ENCODE measurements at places on chromosomes 13 and 19. TPM values are rescaled to one million over a fixed set of nuclear protein-coding genes. Genes with fewer than 3 reads are reported as not detected.

GRCh38 chr13:77975358-77976042 is 56.9 kb upstream of the EDNRB start:
- DNase-seq = no peak
- no peaks in the 10 kb centered on the region for H3K36me3 ChIP-seq
- H3K4me1 ChIP-seq = peaks cover 8% of the 10 kb centered on the region
- no peaks in the 10 kb centered on the region for H3K27me3 ChIP-seq
- no peak overlapping the region for H3K27ac ChIP-seq

DNA sequence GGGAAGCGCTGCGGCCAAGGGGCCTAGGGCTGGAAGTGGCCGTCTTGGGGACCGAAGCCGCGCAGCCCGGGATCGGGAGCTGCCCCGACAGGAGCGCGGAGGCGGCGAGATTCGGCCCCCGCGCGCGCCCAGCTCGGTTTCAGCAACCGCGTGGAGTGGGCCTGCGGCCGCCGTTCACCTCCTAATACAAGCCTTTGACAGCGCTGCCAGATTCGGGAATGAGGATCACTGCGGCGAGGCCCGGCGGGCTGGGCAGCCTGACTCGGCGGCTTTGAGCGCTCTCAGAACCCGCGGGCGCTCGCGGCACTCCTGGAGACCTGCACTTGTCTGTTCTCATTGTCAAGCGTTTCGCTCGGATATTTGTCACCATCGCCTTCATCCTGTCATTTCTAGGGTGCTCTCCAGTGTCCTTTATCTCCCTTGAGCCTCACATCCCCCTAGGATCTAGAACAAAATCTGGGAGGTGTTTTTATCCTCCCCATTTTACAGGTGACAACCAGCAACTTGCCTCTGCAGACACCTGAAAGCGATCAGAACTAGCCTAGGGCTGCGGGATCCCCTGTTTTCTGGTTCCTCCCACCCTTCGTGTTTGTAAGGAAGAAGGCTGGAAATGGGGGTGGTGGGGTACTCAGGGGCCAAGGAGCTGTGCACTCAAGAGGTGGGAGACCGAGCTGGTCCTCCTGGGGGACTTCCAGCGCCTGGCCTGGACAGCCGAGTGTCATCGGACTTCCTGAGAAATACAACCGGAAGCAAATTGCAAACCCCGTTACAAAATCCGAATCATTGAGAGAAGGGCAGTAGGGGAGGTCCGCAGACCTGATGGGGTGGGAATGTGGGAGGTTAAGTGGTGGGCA is 1.5 kb upstream of the CDX2 start:
- H3K36me3 ChIP-seq = no peaks in the 10 kb centered on the region
- no peak for DNase-seq
- peaks cover 100% of the 10 kb centered on the region for H3K27me3 ChIP-seq
- H3K4me3 ChIP-seq = no peak overlapping the region
- peaks cover 32% of the 10 kb centered on the region for H3K4me1 ChIP-seq

- H3K36me3 ChIP-seq = peaks cover 16% of the 10 kb centered on the region
- peak; percentile 87 for DNase-seq
- H3K27me3 ChIP-seq = no peaks in the 10 kb centered on the region
- H3K27ac ChIP-seq = peak overlapping the region; percentile 92
- H3K4me3 ChIP-seq = no peak overlapping the region
Observed at GRCh38 chr19:728011-728410, 19.3 kb downstream of the PALM start.

DNA sequence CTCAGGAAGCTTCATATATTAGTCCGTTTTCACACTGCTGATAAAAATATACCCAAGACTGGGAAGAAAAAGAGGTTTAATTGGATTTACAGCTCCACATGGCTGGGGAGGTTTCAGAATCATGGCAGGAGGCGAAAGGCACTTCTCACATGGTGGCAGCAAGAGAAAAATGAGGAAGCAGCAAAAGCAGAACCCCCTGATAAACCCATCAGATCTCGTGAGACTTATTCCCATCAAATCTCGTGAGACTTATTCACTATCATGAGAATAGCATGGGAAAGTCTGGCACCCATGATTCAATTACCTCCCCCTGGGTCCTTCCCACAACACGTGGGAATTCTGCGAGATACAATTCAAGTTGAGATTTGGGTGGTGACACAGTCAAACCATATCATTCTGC is 23.1 kb downstream of the FLT3 start:
- H3K27me3 ChIP-seq = peaks cover 5% of the 10 kb centered on the region
- H3K4me1 ChIP-seq = no peaks in the 10 kb centered on the region
- DNase-seq = no peak
- H3K4me3 ChIP-seq = no peak overlapping the region
- H3K36me3 ChIP-seq = no peaks in the 10 kb centered on the region

Gene RFPL4A
- total RNA-seq = not detected

Gene CD22
- not detected for total RNA-seq

Gene APLP1
- 23.9 TPM for total RNA-seq

DNA sequence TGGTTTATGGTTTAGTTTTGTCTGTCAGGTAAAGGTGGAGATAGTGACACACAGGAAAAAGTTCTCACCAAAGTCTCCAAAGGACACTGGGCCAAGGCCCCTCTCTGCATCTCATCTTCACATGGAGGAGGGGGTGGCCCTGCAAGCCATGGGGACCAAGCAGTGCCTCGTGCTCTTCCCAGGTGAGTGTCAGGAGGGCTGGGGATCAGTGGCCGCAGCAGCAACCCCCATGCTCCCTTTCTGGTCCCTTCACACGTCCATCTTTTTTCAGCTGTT is 88.0 kb downstream of the RGCC start:
- H3K27me3 ChIP-seq = no peaks in the 10 kb centered on the region
- H3K27ac ChIP-seq = no peak overlapping the region
- no peak for DNase-seq

GRCh38 chr19:13164343-13165161 is 14.3 kb downstream of the IER2 start:
- H3K4me3 ChIP-seq = peak overlapping the region; percentile 59
- H3K4me1 ChIP-seq = peaks cover 78% of the 10 kb centered on the region
- H3K36me3 ChIP-seq = no peaks in the 10 kb centered on the region
- peak; percentile 77 for DNase-seq

Gene FPR1
- 4.5 TPM for total RNA-seq

GRCh38 chr19:42198676-42199439 is 18.6 kb downstream of the DEDD2 start:
- peak overlapping the region; percentile 36 for H3K27ac ChIP-seq
- H3K4me3 ChIP-seq = no peak overlapping the region
- H3K36me3 ChIP-seq = peaks cover 53% of the 10 kb centered on the region
- no peak for DNase-seq
- H3K27me3 ChIP-seq = no peaks in the 10 kb centered on the region

Gene IZUMO4
- 2.8 TPM for total RNA-seq
